Inflammatory macrophage treated with lipopolysaccharide for 1 hour (primary cell): ENCODE measurements at places on chromosomes 2 and 18.

DNA sequence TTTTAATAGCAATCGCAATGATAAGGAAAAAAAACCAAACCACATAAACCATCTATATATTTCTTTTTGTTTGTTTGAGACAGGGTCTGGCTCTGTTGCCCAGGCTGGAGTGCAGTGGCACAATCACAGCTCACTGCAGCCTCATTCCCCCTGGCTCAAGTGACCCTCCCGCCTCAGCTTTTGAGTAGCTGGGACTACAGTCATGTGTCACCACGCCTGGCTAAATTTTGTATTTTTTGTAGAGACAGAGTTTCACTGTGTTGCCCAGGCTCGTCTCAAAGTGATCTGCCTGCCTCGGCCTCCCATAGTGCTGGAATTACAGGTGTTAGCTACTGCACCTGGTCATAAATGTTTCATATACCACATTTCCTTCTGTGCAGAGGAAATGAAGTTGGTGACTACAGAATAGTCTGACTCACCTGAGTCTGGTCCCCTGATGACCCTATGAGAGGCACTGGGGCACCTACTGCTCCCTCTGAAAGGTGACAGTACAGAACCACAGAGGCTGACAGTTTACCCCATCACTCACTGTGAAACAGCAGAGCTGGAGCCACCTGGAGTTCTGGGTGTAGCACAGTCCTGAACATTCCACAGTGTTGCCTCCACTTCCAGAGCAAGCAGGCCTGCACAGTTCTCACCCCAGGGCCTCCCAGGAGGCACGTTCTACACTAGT is 183.7 kb upstream of the PXDN start:
- DNase-seq: no peak

DNA sequence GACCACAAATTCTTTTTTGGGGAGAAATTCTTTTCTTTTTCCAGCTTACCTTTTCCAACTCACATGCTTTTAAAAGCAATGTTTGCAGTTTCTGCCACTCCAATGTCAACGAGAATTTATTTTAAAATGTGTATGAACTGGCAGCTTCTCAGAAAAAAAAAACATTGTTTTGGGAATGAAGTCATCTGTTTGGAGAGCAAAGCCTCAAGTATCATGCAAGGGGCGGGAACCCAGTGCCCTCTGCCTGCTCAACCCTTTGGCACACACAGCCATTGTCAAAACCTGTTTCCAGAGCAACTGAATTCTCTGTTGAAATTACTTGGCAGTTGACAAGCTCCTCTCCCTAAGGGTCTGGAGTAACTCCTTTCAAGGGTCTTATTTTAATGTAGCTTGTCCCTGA is 128.5 kb downstream of the QPCT start:
- DNase-seq: no peak

GRCh38 chr2:214075456-214075855 is 335.4 kb upstream of the VWC2L start:
- DNase-seq: no peak

- no peak for DNase-seq
Observed at GRCh38 chr2:50922506-50922905, 109.4 kb downstream of the NRXN1 start.

DNA sequence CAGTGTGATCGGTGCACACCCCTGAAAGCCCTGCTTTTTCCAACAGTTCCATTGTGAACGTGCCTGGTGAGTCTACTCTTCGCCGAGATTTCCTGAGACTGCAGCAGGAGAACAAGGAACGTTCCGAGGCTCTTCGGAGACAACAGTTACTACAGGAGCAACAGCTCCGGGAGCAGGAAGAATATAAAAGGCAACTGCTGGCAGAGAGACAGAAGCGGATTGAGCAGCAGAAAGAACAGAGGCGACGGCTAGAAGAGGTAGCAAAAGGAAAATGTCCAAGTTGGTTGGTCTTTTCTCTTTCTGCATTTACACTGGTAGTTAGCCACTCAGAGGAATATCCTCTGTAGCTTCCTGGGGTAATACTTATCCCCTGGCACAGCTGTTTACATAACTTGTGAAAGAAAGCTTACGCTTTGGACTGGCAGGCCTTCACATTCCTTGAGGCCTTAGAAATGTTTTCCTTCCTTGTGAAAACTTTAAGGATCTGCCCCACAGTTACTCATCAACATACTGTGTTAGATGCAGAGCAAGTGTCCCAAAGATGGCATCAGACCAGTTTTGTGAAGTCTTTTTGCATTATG is 146.6 kb downstream of the MAP4K4 start:
- no peak for DNase-seq

- no peak for DNase-seq
Observed at GRCh38 chr18:46320297-46320696, 216.1 kb downstream of the HAUS1 start.

DNA sequence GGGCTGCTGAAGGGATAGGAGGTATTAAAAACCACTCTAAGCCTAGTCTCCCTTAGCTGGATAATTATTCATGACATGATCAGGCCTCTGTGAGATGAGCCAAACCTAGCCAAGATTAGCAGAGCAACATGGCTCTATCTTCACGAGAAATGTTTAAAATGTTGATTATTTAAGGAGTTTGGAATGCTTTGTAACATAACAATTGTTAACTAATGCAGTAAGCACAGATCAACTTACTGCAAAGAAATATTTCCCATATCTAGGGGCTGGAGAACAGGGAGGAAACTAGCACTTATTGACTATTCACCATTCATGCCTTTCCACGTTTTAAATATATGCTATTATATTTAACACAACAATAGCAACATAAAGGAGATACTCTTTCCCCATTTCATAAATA is 833.7 kb upstream of the CHAC2 start:
- DNase-seq: no peak

DNA sequence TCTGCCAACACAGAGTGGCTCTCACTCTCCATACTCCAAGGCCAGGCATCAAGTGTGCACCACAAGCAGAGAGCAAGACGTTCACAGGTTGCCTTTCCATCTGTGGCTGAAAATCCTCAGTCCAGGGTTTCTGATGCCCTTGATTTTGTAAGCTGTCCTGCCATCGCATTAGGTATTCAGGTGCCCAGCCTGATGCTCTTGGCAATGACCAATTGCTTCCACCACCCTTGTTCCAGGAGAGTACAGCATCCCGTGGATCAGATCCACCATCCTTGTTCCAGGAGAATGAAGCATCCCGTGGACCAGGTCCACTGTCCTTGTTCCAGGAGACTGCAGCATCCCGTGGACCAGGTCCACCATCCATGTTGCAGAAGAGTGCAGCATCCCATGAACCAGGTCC is 133.4 kb upstream of the GPC1 start:
- DNase-seq: no peak

- no peak for DNase-seq
Observed at GRCh38 chr18:52829320-52829719, 489.3 kb downstream of the DCC start.

DNA sequence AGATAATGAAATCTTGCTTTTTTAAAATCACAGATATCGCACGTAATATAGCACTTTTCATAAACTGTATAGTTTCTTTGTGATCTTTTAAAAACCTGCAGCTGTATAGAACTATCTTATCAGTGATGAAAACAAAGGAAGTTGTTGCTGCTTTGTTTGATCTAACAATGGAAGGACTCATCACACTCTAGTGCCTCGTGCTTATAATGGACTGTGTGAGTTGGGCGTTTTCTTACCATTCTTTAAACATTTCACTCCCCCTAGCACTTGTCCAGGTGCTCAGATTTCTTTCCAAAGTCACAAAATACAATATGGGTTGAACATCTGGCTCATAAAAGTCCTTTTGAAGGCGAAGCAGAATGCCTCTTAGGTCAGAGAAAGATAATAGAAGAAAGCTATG is 94.8 kb upstream of the SPATS2L start:
- no peak for DNase-seq

GRCh38 chr2:37623971-37624900 is 47.2 kb downstream of the CDC42EP3 start:
- DNase-seq: peak; percentile 60

DNA sequence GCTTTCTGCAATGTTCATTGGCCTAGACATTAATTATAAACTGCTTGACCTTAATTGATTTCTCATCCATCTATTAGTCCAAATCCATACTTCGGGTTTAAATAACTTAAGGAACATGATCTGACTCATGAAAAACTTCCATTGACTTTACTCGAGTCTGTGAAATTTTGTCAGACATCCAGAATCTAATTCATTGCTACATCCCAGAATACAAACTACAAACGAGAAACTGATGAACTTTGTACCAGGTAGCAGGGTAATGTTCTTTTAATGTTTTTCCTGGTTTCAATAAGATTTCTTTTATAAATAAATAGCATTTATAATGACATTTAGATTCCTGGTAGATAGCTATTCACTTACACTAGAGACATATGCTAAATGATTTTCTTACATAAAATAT is 36.0 kb upstream of the IKZF2 start:
- no peak for DNase-seq

DNA sequence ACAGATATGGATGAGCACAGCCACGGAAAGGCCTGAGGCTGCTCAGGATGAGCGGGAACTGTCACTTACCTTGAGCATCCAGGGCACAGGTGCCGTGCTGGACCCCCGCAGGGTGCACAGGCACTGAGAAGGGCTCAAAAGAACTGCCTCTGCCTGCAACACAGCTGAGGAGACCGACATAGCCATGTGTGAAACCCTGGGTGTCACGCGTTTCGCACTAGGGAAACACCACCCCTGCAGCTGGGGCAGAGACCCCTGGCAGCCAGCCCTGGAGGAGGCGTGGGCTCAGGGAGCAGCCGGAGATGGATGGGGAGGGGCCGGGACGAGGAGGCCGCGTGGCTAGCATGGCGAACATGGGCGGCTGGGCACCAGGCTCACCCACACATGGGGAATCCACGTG is 228.9 kb downstream of the EIPR1 start:
- DNase-seq: no peak

GRCh38 chr18:52588931-52589330 is 248.9 kb downstream of the DCC start:
- DNase-seq: no peak

- no peak for DNase-seq
Observed at GRCh38 chr2:111627256-111627655, 256.7 kb downstream of the ANAPC1 start.

DNA sequence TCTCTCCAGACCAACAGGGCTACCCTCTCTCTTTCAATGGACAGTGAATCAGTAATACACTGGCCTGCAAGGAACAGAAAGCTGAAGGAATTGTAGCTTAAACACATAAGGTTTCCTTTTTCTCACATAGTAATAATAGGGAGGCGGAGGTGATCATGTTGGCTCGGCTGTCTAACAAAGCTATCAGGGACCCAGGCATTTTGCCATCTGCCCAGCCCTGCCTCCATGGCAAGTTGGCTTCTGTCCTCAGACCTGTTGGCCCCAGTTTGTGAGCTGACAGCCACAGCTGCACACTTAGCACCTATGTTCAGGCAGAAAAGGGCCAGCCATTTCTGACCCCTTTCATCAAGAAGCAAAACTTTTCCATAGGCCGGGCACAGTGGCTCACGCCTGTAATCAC is 2.0 kb upstream of the CHRNG start:
- DNase-seq: no peak

GRCh38 chr18:13892098-13892497 is 23.2 kb downstream of the MC2R start:
- no peak for DNase-seq

DNA sequence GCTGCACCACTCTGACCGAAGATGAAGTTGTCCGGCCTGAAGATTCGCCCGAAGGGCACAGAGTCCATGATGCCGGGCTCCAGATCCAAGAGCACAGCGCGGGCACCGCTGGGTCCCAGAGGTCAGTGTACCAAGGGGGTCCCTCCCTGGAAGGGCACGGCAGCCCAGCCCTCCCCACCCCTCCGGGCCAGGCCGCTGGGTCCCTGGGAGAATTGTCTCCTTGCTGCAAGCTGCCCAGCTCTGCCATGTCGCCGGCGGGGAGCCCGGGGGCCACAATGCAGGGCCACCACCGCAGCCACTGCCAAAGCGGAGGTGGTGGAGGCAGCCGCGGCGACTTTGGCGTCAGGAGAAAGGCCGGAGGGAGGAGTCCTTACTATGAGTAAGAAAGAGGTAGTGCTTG is 189.5 kb upstream of the CYRIA start:
- DNase-seq: no peak

GRCh38 chr2:183125659-183126341 is 1.6 kb downstream of the NUP35 start:
- no peak for DNase-seq

- DNase-seq: peak; percentile 32
Observed at GRCh38 chr2:201572846-201573508, 70.3 kb downstream of the TMEM237 start.

GRCh38 chr2:88082781-88083180 is 15.2 kb downstream of the SMYD1 start:
- DNase-seq: no peak

- peak; percentile 57 for DNase-seq
Observed at GRCh38 chr2:21330786-21331391, 207.1 kb downstream of the TDRD15 start.

GRCh38 chr2:208792766-208793165 is 386.2 kb downstream of the PTH2R start:
- DNase-seq: no peak

- DNase-seq: no peak
Observed at GRCh38 chr2:104790100-104790811, 63.7 kb upstream of the POU3F3 start.

DNA sequence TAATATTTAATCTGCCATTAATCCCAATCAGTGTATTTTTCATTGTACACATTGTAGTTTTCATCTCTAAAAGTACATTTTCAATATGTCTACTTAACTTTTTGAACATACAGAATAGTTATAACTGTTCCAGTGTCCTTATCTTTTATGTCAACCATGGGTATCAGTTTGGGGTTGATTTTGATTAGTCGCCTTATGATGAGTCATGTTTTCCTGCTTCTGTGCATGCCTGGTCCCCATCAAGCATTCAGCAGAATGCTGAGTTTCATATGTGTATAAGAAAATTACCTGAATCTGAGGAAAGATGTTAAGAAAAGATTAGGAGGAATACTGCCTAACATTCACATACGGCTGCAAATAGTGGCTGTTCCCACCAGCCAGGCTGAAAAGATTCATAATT is 17.7 kb downstream of the SPDYA start:
- no peak for DNase-seq

- DNase-seq: no peak
Observed at GRCh38 chr18:24982831-24983230, 369.1 kb downstream of the ZNF521 start.

GRCh38 chr18:54323970-54324369 is 33.7 kb downstream of the STARD6 start:
- no peak for DNase-seq

- DNase-seq: no peak
Observed at GRCh38 chr2:209772290-209772685, 656 bp downstream of the UNC80 start.
